ENCODE measurements at places on chromosomes 2 and 18.

DNA sequence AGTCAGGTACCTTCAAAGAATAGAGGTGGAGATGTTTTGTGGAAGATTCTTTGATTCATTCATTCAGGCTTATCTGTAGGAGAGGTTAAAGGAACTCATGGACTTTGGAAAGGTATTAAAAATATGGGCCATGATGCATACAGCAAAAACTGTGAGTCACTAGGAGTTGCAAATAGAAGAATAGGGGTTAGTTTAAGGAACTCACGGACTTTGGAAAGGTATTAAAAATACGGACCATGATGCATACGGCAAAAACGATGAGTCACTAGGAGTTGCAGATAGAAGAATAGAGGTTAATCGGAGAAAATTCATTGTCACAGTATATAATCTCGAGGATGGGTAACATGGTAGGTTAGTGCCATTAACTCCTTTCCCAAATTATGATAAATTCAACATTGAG is 41.2 kb downstream of the SLC9A2 start:
- no peak for DNase-seq

- no peak for DNase-seq
Measured at GRCh38 chr2:18649502-18650135, 60.2 kb upstream of the NT5C1B start.

- no peak for DNase-seq
Measured at GRCh38 chr2:237816531-237816930, 18.0 kb downstream of the RBM44 start.

- DNase-seq = peak; percentile 52
Measured at GRCh38 chr2:162333968-162334367, 10.0 kb upstream of the GCA start.

GRCh38 chr2:197306696-197307040 is 3.9 kb downstream of the ANKRD44 start:
- DNase-seq = no peak

Measured in choroid plexus epithelial cell (primary cell).